ENCODE measurements at places on chromosomes 13 and 19. TPM values are rescaled to one million over a fixed set of nuclear protein-coding genes. Genes with fewer than 3 reads are reported as not detected.

- DNase-seq, result no peak
- no peak overlapping the region for H3K4me3 ChIP-seq
- peaks cover 15% of the 10 kb centered on the region for H3K4me1 ChIP-seq
- H3K27me3 ChIP-seq, result no peaks in the 10 kb centered on the region
- peaks cover 23% of the 10 kb centered on the region for H3K36me3 ChIP-seq
Measured at GRCh38 chr19:58551123-58551497, 3.8 kb downstream of the CHMP2A start.

DNA sequence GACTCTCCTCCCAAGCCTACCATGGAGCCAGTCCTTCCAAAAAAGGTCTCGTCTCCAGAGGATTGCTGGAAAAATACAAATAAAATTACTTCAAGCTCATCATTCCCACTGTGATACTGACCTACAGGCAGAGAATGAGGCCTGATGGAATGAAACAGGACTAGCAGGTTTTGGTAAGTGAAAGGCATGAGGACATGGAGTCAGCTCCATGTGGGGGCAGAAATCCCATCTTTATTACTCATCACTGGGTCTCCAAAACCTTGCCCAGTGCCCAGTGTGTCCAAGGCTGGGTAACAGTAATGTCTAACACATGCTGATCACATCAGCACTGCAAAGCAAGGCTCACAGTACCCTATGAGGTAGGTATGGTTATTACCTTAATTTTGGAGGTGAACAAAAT lies 235.4 kb downstream of the DNAJC15 start:
- no peak overlapping the region for H3K4me3 ChIP-seq
- H3K27ac ChIP-seq, result peak overlapping the region; percentile 11
- H3K27me3 ChIP-seq, result no peaks in the 10 kb centered on the region
- H3K36me3 ChIP-seq, result no peaks in the 10 kb centered on the region
- DNase-seq, result no peak
- H3K4me1 ChIP-seq, result peaks cover 8% of the 10 kb centered on the region

MBNL2 gene
- total RNA-seq, result 41.6 TPM

- H3K36me3 ChIP-seq, result no peaks in the 10 kb centered on the region
- H3K4me1 ChIP-seq, result no peaks in the 10 kb centered on the region
- no peak overlapping the region for H3K27ac ChIP-seq
- DNase-seq, result no peak
- no peak overlapping the region for H3K4me3 ChIP-seq
- H3K27me3 ChIP-seq, result no peaks in the 10 kb centered on the region
Measured at GRCh38 chr13:110047496-110047895, 259.5 kb downstream of the COL4A1 start.

DNA sequence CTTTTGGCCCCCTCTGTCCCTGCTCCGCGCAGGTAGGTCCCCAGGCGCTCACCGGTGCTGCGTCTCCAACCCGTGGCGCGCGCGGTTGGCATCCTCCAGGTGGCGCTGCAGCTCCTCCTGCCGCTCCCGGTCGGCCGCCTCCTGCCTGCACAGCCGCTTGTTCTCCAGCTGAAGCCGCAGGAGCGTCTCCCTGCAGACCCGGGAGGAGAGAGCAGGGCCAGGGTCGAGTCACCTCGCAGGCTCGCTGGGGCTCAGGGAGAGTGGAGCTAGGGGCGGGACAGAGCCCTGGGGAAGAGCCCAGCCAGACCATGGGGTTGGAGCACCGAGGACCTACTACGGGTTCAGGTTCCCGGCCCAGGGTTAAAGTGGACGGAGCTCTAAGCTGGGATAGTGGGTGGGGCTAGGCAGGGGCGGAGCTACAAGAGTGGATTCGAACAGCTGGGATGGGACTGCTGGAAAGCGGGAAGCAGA lies 9.3 kb downstream of the HOOK2 start:
- H3K27me3 ChIP-seq, result no peaks in the 10 kb centered on the region
- H3K36me3 ChIP-seq, result peaks cover 2% of the 10 kb centered on the region
- no peak overlapping the region for H3K27ac ChIP-seq
- no peak for DNase-seq
- no peak overlapping the region for H3K4me3 ChIP-seq
- H3K4me1 ChIP-seq, result no peaks in the 10 kb centered on the region

DNA sequence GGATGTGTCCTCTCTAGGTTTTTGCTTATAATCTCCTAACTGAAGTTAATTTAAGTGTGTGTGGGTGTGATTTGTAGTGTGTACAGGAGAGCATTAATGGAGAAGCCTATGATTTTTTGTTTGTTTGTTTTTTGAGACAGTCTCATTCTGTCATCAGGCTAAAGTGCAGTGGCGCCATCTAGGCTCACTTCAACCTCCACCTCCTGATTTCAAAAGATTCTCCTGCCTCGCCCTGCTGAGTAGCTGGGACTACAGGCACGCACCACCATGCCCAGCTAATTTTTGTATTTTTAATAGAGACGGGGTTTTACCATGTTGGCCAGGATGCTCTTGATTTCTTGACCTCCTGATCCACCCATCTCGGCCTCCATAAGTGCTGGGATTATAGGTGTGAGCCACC lies 20.6 kb downstream of the ZNF701 start:
- DNase-seq, result no peak
- no peak overlapping the region for H3K4me3 ChIP-seq
- H3K27me3 ChIP-seq, result no peaks in the 10 kb centered on the region
- no peak overlapping the region for H3K27ac ChIP-seq
- H3K36me3 ChIP-seq, result no peaks in the 10 kb centered on the region

ZNF430 gene
- total RNA-seq, result 11.1 TPM
